ENCODE measurements at places on chromosomes 6 and 20. TPM values are rescaled to one million over a fixed set of nuclear protein-coding genes. Genes with fewer than 3 reads are reported as not detected.

GRCh38 chr6:114253431-114253830 lies 89.4 kb downstream of the HS3ST5 start:
- DNase-seq = no peak

- no peak for DNase-seq
Observed at GRCh38 chr6:166597711-166598440, 11.4 kb upstream of the RAMACL start.

DNA sequence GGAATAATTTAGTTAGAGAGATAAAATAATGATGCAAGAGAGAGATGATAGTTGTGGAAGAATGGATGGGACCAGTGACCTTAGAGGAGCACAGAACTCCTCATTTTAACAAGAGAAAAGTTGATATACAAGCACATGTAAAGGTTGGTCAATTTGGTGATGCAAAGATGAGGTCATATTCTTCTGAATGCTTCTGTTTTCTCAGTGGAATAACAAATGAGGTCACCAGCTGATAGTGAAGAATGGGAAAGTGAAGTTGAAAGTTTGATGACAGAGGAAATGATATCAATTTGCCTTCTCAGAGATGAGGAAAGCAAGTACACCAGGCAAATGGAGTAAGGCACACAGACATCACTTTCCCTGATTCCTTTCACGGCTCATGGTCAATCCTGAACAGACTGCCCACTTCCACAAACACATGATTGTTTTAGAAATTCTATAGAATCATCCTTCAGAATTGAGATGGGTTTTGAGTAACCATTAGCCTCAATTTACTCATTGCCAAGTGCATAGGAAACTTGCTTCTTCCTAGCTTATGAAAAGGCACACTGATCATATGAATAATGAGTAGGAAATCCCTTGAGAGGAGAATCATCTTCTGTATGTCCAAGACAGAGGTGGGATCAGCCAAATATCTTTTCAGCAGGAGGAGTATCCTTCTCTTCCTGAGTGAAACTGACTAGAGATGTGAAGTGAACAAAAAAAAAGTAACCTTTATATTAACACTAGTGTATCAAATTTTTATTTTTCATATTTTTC lies 82.4 kb upstream of the TCF21 start:
- no peak for DNase-seq

- DNase-seq = no peak
Observed at GRCh38 chr6:14641423-14642135, 524.0 kb downstream of the CD83 start.

GRCh38 chr6:31586599-31587281 lies 663 bp downstream of the LST1 start:
- DNase-seq = no peak

- DNase-seq = no peak
Observed at GRCh38 chr6:9623228-9623832, 791.5 kb downstream of the TFAP2A start.

- DNase-seq = no peak
Observed at GRCh38 chr6:38503032-38503773, 136.5 kb downstream of the BTBD9 start.

DNA sequence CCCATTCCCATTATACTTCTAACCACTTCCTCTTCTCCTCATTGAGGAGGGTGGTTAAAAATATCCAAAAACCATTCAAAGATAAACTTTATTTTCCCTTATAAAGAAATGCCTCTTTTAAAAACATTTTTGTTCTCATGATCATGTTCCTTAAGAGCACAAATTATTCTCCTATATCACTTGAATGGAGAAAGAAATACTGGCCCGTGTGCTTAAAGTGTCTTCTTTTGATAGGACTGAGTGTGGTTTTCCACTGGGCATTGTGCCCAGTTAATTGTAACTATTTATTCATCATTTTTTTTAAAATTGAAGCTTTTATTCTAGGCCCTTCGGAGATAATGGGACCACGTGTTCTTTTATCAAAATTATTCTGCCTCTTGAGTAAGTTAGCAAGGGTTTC lies 871.5 kb downstream of the QKI start:
- DNase-seq = no peak

DNA sequence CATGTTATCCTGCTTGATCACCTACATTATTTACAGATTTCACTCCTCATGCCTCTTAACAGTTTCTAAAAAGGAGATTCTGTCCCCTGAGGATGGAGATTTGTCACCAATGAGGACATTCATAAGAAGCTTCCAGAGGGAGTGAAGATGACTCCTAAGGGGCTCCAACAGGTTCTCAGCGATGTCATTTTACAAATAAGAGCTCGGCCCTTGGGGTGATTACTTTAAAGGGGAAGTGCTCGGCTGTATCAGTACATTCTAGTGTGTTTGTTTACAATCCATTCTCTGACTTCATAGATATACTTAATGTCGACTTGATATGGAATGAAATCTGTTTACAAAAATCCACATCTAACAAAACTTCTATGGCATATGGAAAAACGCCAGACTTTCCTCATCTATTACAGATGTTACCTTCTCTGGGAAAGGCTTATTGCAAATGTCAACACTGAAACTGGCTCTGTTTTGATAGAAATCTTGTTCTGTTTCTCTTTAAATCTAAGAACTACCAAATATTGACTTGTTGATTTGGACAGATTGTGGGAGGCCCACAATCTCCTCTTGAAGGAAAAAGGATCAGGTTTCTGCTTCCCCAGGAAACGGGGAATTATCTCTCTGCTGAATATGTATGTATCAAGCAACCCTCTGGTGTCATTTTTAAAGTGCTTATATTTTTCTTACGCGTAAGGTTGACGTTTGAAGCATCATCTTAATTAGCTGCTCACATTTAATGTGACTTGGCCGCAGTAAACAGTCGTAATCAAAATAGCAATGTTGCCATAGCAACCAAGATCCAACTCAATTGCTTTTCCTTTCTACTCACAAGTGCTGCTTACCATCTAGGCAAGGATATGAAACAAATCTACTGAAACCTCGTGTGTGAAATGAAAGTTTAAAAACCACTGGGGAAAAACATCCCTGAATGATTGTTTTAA lies 95.7 kb downstream of the SHLD1 start:
- peak; percentile 45 for DNase-seq

DNA sequence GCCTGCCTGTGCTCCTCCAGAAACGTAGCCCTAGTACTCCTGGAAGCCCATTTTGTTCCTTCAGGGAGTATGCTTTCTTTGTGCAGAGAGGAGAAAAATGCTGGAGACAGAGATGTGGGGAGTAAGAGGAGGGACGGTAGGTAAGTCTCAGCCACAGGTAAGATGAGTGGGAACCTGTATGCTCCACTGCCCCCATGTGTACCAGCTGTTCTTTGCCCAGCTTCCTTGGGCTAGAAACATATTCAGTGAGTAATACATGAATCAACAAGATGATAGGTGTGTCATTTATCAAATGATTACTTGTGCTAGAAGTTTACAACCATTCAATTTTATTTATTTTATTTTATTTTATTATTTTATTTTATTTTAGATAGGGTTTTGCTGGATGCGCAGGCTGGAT lies 13.6 kb upstream of the CEP85L start:
- no peak for DNase-seq

Gene SLC44A4
- total RNA-seq = not detected

Gene GRM1
- not detected for total RNA-seq

Gene SOX18
- total RNA-seq = 0.15 TPM

Gene IL20RA
- not detected for total RNA-seq

Gene SLC2A10
- total RNA-seq = 33.4 TPM

Gene UST
- 16.7 TPM for total RNA-seq

Gene CALHM4
- 0.31 TPM for total RNA-seq

Gene ILRUN
- total RNA-seq = 57.0 TPM
